ENCODE measurements at places on chromosomes 1 and 21.

DNA sequence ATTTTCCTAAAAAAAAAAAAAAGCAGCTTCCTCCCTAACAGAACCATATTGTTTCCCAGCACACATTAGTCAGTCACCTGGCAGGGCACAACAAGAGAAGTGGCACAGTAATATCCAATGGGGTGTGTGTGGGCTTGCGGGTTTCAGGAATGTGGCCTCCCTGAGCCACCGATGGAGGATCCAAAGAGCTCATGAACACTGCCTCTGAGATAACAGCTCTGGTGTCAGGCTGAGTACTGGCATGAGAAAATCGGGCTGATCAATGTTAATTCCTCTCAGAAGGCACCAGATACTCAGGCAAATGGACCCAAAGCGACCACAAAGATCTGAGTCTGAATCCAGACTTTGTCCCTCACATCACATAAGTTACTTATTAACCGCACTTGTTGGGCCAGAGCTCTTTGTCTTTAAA is 2.2 kb upstream of the LYPD8 start:
- DNase-seq: peak; percentile 78

DNA sequence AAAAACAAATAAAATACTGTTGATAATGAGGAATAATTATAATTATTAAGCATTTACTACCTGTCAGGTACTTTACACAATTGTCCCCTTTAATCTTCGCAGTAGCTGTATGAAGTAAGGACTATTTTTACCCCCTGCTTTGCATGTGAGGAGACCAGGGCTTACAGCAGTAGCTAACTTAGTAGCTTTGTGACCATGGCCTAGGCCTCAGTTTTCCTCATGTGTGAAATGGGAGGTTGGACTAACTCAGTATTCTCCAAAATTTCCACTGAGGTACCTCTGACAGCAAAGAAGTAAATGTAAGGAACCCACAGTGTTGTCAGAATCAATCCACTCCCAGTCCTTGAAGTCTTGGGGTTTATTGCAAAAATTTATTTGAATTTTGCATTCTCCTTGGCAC is 3.8 kb upstream of the CSRP1 start:
- DNase-seq: no peak

DNA sequence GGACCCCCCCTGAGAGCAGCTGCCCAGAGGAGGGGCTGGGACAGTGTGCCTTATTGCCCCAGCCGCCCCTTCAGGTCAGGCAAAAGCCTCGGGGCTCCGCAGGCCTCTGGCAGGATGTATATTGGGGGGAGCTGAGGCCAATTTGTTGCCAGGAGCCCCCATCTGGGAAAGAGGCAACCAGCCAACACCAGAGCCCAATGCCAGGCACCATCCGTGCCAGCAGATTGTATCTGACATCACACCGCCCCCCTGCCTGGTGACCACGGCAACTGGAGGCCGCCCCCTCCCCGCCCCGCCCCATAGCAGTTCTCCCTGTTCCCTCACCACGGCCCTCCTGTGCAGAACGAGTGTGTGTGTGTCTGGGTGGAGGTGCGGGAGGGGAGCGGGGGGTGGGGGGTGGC is 3.6 kb upstream of the PLEKHG5 start:
- DNase-seq: no peak

GRCh38 chr1:234658138-234658537 is 48.2 kb upstream of the IRF2BP2 start:
- DNase-seq: peak; percentile 91

GRCh38 chr1:206668351-206668750 is 16.4 kb upstream of the MAPKAPK2 start:
- no peak for DNase-seq

DNA sequence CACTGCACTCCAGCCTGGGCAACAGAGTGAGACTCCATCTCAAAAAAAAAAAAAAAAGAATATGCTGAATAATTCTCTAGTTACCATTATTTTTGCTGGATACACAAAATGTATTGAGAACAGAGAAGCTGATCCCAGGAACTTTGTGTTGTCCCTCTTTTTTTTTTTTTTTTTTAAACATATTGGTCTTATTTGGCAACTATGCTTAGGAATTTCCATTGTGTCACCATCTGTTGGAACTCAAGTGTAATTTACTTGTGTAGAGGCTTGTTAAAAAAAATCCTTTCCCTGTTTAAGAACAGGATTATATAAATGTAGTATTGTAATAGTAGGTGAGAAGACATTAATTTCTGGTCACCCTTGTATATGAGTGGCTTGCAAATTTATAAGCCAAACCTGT is 28.6 kb downstream of the CAMSAP2 start:
- DNase-seq: no peak

DNA sequence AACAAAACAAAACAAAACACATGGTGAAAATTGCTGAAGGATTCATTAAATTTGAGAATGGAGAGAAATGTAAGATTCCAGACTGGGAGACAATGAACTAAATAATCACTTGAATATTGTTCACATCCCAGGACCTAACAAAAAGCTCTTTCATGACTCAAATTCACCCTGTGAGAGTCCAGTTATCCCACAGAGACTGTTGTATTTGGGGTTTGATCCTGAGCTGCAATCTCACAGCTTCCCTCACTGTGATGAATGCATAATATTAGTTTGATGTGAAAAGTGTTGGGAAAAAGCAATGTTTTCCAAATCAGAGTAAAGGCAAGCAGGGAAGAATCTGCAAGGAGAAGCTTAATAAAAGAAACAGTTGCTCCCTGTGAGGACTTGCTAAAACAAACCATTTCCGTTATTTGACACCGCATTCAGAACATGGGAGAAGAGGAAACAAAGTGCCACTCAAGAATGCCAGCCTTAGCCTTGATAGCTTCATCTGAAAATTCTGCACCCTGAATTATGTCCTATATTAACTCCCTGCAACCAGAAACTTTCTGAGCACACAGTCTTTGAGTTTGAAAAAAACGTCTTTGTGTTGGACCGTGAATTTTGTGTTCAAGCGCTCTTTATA is 208.8 kb downstream of the DAB1 start:
- no peak for DNase-seq

GRCh38 chr1:46174448-46175231 is at the start of gene TSPAN1:
Gene TSPAN1 (plus strand): TSS chr1:46175087. CDS start chr1:46181108, 6,021 bp downstream.
- DNase-seq: peak; percentile 52

DNA sequence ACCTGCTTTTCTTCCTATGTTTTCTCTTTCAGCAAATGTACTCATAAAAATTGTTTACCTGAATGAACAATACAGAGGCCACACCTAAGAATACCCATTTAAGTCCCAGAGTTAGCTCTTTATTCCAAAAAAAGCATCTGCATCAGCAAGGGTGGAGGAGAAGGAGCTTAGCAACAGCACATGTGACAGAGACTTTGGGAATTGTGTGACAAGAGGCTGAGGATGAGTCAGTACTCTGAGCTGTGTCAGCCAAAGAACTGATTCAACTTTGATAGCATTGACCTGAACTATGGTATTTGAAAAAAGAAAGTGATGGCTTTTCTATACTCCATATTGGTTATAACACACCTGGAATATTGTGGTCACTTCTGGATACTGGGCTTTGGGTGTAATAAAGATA is 162.7 kb downstream of the ZNF648 start:
- no peak for DNase-seq

All from kidney tubule cell (primary cell).